ENCODE measurements at places on chromosomes 5 and 9. TPM values are rescaled to one million over a fixed set of nuclear protein-coding genes. Genes with fewer than 3 reads are reported as not detected.

Gene DAP
- 53.3 TPM for total RNA-seq

Gene SLC6A3
- total RNA-seq, result 0.16 TPM

Gene NMRK1
- 31.4 TPM for total RNA-seq

Gene SPATA31C1
- total RNA-seq, result not detected

Gene NR5A1
- total RNA-seq, result not detected

Gene ARAP3
- 17.3 TPM for total RNA-seq

Gene CCDC192
- total RNA-seq, result 1.0 TPM

Gene IL33
- total RNA-seq, result 15.9 TPM

Gene MTAP
- 20.0 TPM for total RNA-seq

Gene PFN3
- not detected for total RNA-seq

Gene ADGRD2
- total RNA-seq, result not detected

Gene SSNA1
- total RNA-seq, result 26.7 TPM

Gene ECM2
- 131 TPM for total RNA-seq

Gene CATSPER3
- not detected for total RNA-seq

Gene WDR38
- total RNA-seq, result not detected

Gene GPX3
- total RNA-seq, result 6,929 TPM

Gene ISL1
- not detected for total RNA-seq

Gene RNF38
- total RNA-seq, result 34.5 TPM

Gene ZNF454
- total RNA-seq, result 1.3 TPM

Gene KIF27
- total RNA-seq, result 5.9 TPM

Gene SPATA31D4
- not detected for total RNA-seq
